K562 (cell line): ENCODE measurements at places on chromosomes 5 and 9.
A peak's percentile ranks its signal among the peaks of the same experiment; 100 is the strongest.

GRCh38 chr5:175826980-175827379, 44.4 kb upstream of the CPLX2 start:
- DNase-seq = peak; percentile 45

- no peak for DNase-seq
These were observed 463.3 kb upstream of the DMAC1 start for GRCh38 chr9:8262625-8263622.

DNA sequence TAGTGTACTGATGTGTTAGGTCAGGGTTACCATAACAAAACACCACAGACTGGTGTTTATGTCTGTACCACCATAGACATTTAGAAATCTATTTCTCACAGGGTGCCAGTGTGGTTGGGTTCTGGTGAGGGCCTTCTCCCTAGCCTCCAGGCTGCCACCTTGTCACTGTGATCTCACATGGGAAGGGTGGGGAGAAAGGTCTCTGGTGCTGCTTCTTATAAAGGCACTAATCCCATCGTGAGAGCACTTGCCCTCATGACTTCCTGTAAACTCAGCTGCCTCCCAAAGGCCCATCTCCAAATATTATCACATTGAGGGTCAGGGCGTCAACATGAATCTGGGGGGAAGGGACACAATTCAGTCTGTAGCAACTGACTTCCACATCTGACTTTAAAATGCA, 49.8 kb downstream of the PIK3R1 start:
- DNase-seq = no peak

DNA sequence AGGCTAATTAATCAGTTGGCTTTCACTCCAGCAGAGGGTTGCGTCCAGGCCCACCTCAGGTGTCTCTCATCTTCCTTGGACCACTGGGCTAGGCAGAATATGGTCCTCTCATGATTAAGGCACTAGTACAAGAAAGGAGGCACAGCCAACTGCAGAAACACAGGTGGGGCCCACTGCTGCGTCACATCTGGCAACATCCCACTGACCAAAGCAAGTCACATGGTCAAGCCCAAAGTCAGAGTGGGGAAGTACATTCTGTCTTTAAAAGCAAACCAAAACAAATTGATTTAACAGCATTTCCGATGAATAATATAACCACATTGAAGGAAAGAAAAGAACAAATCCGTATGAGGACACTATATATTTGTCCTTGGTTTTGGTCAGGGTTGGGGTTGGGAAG, 28.0 kb upstream of the UBTD2 start:
- no peak for DNase-seq

- DNase-seq = no peak
These were observed 57.0 kb upstream of the BOD1 start for GRCh38 chr5:173673295-173674101.

GRCh38 chr5:178136990-178137389, 6.2 kb downstream of the RMND5B start:
- no peak for DNase-seq

GRCh38 chr9:137241490-137242268, 592 bp downstream of the TUBB4B start:
- DNase-seq = peak; percentile 83

GRCh38 chr5:171714851-171715250, 70.8 kb upstream of the SMIM23 start:
- no peak for DNase-seq

DNA sequence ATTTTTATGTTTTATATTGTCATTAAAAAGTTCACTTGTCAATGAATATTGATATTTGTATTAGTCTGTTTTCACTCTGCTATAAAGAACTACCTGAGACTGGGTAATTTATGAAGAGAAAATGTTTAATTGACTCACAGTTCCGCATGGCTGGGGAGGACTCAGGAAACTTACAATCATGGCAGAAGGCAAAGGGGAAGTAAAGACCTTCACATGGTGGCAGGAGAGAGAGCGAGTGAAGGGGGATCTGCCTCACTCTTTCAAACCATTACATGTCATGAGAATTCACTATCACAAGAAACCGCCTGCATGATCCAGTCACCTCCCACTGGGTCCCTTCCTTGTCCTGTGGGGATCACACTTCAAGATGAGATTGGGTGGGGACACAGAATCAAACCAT, 27.4 kb downstream of the SRD5A1 start:
- DNase-seq = no peak

GRCh38 chr5:88230546-88231066, 38.0 kb downstream of the TMEM161B start:
- DNase-seq = no peak

DNA sequence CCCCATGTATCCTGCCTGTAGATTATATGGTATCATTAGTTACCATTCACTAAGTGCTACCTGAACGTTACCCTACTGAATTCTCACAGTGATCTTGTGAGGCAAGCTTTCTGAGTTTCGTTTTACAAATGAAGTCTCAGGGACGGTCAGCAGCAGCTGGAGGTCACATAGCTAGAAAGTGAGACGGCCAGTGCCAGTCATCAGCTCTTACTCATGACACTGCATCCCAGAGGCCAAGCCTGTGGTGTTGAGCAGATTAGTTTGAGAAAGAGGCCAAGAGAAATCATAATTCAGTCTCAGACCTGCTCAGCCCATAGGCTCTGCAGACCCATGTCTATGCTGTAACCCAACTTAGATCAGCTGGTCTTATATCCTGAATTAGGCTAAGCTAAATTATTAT, 95.7 kb upstream of the EGFLAM start:
- no peak for DNase-seq

DNA sequence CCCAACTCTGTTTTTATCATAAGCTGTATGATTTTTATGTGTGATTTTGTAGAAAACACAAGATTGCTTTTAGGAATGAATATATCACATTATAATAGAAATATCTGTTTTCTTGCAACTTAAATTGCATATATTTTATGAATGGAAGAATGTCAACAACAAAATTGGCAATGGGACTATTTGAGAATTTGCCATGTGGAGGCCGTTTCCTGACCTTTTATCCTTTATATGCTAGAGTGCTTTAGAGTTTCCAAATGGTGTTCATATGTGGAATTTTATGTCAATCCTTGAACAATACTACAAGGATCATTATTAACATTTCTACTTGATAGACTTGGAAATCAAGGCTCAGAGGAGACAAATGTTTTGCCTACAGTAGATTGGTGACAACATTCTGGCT, 34.2 kb downstream of the ITGA1 start:
- DNase-seq = no peak

GRCh38 chr5:169029037-169029436, 271.9 kb downstream of the SLIT3 start:
- no peak for DNase-seq

- DNase-seq = no peak
These were observed 68.5 kb upstream of the IQGAP2 start for GRCh38 chr5:76334574-76334973.

DNA sequence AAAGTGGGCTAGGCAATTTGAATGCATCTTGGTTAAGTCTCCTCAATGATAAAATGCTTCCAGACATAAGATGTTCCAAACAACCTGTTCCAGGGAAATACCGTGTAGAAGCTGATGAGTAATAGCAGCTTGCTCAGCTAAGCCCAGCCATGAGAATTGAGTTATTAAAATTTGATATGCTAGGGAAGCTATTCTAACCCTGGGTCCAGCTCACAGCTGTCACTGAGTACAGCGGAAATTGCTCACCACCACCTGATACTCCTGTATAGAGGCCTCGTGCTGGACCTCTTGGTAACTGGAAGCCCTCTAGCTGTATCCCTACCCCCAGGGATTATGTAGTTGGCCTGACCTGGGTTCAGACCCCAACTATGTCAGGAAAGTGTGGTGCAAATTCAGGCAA, 521.3 kb upstream of the TRPC7 start:
- DNase-seq = no peak

DNA sequence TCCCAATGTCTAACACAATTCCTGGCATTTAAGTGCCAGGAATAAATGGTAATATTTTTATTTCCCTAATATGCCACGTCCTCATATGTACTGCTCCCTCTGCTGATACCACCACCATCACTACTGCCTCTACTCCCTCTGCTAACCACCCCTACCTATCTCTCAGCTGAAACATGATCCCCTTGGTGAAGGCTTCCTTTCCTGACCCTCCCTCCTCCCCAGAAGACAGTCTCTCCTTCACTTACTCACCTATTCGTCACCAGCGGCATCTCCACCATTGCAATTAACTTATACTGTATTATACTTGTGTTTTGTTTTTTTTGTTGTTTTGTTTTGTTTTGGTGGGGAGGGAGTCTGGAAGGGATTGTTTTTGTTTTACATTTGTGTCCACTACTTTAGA, 4.8 kb downstream of the DENND1A start:
- DNase-seq = no peak

DNA sequence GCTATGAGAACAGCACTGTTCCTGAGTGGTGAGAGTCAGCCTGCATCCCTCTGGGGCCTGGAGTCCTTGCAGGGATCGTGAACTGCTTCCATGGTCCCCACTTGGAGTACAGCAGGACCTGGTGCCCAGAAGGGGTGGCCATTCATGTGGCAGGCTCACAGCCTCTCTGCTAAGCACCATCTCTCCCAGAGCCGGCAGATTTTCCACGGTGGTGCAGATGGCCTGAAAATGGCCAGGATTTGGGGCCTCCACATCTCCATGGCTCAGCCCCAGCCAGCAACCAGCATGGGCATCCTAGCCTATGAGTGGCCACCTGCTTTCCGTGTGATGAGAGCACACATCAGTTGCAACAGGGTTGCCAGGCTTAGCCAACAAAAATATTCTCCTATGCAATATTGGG, 33.9 kb upstream of the SEMA4D start:
- DNase-seq = no peak

GRCh38 chr5:485946-486491, 38.2 kb downstream of the SLC9A3 start:
- DNase-seq = no peak

DNA sequence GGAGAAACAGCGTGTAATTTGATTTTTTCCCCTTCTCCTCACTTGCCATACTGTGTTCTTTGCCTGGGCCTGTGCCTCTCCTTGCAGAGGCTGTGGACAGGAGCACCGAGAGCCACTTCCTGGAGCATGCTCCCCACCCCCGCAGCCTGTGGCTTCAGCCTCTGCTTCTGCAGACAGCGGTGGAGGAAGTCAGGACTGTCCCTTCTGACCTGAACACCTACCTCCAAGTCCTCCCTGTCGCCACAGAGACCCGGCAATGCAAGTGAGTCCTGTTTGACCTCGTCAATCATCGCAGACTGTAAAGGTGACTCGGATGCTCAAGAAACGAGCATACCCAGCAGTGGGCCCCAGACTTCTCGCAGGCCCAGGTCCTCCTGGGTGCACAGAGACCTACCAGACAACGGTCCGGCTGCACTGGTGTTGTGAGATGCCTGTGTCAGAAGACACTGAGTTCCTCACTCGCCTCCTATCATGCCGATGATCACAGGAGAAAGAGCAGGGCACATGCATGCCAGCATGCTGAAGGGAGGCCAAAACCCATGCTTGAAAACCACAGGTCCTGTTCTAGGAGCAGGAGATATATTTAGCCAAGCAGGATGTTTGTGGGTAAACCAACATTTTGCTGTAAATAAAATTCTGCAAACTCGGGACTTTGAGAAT, 198.8 kb downstream of the AUH start:
- peak; percentile 33 for DNase-seq

DNA sequence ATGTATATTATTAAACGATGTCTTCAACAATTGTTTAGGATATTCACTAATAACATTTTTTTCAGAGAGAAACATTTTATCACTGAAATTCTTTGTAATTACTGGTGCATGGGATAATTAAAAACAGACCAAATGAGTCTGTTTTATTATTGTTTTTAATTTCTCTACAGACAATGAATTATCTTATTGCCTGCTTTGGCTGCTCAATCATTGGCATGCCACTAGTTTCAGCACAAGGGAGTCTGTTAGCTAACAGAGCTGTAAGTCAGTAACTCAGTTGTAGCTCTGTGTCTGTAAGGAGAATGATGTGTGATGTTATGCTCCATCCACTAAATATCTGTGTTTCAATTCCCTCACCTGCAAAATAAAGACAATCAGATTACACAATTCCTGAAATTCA, 443.9 kb downstream of the PRR16 start:
- DNase-seq = no peak

DNA sequence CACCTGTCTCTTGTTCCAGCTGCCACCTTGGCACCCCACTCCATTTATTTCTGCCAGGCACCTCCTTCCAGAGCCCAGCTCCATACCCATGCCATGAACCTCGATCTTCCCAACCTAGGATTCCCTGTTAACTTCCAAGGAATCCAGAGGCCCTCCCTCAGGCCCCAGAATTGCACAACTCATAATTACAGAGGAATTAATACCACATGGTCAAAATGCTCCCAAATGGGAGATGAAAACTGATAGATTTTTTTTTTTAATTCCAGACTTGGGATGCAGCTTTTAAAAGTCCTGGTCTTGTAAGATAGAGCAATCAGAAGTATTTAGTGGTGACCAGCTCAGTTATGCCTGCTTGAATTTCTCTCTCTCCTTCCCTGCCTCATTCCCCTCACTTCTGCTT, 96.2 kb upstream of the CCDC112 start:
- DNase-seq = no peak

- DNase-seq = no peak
These were observed 5.9 kb upstream of the NREP start for GRCh38 chr5:111762895-111763294.
